ENCODE measurements at places on chromosomes 3 and 15.

DNA sequence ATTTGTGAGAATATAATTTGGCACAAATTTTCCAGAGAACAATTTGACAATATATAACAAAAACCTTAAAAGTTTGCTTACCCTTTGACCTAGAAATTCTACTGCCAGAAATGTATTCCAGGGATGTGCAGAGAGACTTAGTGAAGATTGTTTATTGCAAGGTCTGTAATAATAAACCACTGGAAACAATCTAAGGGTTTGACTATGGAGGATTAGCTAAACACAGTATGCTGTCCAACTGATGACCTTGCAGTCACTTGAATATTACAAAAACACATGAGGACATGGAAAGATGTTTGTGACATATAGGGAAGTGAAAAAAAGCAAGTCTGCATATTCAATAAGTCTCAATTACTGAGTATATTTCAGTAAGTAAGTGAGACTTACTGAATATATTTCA, 48.1 kb upstream of the CDV3 start:
- DNase-seq: no peak

DNA sequence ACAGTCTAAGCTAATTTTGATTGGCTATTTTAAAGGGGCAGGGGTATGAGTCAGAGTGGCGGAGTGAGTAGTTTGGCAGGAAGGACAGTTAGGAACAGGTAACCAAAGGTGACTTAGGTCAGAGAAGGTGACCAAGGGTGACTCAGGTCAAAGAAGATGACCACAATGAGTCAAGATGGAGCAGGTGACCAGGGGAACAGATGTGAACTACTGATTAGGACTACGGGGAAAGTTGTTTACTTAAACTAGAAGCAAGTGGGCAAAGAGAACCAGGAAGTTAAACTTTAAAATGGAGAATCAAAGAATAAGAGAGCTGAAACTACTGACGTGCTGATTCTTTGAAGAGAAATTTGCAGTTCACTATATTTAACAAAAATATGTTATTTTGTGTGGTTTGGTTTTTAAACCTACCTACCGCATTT, 14.1 kb upstream of the CA12 start:
- DNase-seq: no peak

DNA sequence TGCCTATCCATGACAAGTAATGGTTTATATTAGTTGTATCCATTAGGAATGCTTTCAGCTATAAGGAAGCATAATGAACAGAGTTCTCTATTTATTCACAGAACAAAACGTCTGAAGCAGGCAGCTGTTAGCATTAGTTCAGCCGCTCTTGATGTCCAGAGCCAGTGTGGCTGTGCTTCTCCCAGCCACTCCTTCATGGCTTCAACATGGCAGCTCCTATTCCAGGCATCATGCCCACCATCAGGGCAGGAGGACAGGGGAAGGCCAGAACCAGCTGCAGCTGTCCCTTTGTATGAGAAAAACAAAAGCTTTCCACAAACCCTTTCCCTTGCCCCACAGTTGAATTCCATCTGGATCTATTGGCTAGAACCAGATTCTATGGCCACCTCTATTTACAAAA, 12.9 kb upstream of the SNRK start:
- DNase-seq: no peak

DNA sequence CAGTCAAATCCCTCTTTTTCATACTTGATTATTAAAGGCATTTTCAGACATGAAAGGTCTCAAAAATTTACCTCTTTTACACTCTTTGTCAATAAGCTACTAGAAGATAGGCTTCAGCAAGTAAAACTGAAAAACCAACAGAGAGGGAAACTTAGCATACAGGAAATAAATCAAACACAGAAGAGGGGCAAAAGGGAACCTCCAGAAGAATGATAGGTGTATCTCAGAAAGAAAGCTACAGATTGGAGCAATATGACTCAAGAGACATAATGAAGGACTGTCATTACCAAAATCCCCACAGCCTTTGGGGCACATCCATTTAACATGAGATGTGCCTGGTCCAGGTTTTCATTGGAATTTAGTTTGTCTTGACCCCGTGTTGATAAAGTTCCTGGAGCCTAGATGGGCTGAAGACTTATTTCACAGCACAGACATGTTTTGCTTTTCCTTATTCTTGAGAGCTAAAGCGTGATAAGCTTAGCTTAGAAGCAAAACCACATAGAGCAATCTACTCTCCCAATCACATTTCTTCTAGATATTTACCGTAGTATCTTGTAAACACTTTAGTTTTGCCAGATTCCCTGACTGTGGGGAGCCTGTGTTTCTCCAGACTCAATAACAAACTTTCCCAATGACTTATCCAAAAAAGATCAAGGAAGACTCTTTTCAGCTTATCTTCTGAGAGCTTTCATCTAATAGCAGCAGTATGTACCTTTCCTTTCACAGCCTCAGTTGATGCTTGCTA, 11.7 kb downstream of the LRRFIP2 start:
- no peak for DNase-seq

DNA sequence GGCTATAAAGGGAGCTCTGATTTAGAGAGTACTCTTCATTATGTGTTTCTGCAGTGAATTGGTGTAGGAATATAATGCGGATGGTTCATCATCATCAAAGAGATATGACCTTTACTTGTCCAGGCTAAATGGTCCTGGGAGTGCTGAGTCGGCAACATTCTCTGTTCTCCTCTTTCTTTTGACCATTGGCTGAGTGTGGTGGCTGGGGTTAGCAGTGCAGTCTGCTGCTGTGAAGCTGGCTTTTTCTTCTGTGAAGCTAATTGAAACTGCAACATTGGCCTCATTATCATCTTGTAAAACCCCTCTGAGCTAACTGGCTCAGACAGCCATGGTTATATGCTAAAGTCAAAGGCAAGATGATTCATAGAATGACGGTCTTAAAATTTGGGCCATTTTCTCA, 83.8 kb downstream of the THRB start:
- no peak for DNase-seq

GRCh38 chr15:55108858-55109518, 87.8 kb downstream of the RSL24D1 start:
- peak; percentile 21 for DNase-seq
